ENCODE measurements at places on chromosomes 16 and 17.
A peak's percentile ranks its signal among the peaks of the same experiment; 100 is the strongest.

- no peak for DNase-seq
Observed at GRCh38 chr16:1495211-1495888, 2.2 kb downstream of the TELO2 start.

DNA sequence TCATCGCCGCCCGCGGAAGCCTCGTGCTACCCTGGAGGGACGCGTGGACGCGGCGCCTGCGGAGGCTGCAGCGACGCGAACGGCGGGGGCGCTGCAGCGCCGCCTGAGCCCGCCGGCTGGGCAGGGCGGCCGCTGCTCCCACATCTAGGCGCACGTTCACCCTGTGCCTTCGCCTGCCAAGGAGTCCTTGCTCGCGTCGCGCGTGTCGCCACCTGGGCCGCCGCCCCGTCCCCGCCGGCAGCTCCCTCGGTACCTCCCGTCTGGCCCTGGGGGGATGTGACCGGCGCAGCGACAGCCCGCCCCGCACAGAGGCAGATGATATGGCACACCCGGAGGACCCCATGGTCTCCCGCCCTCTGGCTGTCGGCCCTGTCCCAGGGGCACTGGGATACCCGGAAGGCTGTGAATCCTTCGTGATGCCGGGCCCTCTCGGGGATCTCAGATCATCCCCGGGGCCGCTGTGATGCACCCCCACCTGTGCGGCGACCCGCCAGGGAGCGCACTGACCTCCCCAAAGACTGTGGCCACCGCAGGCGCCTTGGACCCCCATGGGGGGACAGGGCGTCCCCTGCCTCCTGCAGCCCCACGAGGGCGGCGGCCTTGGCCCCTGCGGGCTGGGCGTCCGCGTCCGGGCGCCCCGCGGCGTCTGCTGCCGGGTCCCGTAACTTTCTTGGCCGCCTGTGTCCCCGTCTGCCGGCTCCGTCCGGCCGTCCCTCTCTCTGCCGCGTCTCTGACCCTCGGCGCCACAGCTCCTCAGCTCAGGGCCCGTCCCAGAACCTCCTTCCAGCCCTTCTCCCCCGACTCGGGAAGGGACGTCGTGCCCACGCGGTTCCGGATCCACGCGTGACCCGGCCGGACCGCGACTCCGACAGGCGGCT is 689 bp upstream of the TBC1D24 start:
- DNase-seq, result peak; percentile 79

DNA sequence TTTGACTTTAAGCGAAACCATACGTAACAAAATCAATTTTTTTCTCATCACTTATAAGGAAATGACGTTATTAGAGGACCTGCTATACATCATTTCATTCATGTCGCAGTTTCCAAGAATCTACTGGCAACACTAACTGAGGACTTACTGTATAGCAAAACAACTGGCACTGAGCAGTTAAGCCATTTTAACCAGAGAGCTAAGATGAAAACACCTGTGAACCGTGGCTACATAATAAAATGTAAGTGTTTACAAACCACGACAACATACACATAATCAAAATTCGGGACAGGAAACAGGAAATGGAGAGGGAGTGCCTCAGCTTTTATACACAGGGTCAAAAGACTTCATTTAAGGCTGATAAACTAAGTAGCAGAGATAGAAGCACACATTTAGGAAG is 29.5 kb downstream of the METTL16 start:
- no peak for DNase-seq

GRCh38 chr16:65376601-65377000 is 254.7 kb upstream of the CDH11 start:
- DNase-seq, result no peak

- DNase-seq, result no peak
Observed at GRCh38 chr16:56094231-56094630, 97.1 kb upstream of the GNAO1 start.

GRCh38 chr17:79201536-79202227 is 127.1 kb downstream of the ENGASE start:
- DNase-seq, result peak; percentile 88

GRCh38 chr17:36876966-36877365 is 60.3 kb upstream of the LHX1 start:
- no peak for DNase-seq

DNA sequence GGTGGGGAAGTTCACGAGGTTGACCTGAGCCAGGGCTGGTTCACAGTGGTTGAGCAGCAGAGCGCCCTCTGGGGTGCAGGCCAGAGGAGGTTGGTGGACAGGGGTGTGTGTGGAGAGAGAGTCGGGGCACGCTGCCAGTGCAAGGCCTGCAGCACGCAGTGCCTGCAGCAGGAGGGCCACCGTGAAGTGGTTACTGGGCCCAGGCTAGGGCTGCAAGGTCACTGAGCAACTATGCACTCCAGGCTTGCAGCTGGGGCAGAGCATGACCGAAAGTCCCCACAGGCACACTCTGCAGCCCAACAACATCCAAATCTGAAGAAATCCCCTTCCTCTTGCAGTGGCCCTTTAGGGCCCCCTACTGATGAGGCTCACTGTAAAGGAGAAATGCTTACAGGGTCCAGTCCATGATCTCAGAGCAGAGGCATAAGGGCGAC is 89.1 kb upstream of the NOL11 start:
- no peak for DNase-seq

DNA sequence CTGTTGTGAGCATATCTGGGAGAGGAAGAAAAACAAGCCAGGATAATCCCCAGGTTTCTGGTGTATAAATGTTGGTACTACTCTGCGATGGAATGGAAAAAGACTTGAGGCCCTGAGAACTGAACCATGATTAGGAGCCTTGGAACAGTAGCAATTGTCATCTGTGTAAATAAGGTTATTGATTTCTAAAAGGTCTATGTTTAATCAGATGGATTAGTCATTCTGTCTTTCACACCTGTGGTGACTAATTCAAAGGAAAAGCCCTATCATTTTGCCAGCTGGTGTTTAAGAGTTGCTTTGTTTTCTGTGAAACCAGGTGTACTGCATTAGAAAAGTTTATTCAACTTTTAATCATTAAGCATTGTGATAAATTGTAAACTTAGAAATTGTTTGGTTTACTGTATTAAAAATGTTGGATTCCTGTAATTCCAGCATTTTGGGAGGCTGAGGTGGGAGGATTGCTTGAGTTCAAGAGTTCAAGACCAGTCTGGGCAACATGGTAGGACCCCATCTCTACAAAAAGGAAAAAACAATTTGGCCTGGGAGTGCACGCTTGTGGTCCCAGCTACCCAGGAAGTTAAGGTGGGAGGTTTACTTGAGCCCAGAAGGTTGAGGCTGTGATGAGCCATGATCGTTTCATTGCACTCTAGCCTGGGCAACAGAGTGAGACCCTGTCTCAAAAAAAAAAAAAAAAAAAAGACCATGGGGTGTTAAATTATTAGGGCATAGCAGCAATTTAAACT is 29.0 kb upstream of the KPNB1 start:
- no peak for DNase-seq

DNA sequence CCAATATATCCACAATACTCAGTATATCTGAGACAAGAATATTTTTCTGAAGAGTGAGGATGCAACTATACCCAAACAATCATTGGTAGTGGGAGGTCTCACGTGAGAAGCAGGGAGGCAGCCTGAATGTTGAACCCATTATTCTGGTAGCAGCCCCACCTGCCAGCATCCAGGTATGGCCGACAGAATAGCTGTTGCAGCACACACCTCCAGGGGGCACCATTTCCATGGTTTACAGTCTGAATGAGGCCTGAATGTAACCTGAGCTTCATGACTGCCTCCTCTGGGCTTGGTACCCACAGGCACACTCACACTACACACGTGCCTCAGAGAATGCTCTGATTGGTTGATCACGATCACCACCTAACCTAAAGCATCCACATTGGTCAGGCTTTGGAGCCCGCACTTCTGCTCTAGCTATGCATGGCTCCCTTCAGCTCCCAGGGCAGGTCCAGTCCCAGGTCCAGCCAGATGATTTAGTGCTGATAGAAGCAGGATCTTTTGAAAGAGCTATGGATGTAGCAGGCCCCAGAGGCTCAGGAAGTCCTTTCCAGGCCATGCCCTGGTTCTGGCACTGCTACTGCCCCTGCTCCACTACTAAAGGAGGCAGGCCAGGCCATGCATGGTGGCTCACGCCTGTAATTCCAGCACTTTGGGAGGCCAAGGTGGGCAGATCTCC is 11.0 kb upstream of the CBFB start:
- peak; percentile 89 for DNase-seq

DNA sequence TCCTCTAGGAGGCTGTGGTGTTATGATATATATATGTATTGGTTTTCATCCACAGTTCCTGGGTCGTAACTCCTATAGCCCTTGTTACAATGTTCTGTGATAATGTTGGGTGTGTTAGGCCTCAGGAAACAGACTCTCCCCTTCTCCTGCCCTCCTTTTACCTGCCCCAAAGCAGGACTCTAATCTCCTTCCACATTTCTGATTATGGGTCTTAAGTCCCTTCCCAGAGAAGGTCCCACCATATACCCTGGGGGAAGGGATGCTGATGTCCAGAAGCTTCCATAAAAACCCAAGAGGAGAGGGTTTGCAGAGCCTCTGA is 450 bp upstream of the C1QBP start:
- DNase-seq, result no peak

DNA sequence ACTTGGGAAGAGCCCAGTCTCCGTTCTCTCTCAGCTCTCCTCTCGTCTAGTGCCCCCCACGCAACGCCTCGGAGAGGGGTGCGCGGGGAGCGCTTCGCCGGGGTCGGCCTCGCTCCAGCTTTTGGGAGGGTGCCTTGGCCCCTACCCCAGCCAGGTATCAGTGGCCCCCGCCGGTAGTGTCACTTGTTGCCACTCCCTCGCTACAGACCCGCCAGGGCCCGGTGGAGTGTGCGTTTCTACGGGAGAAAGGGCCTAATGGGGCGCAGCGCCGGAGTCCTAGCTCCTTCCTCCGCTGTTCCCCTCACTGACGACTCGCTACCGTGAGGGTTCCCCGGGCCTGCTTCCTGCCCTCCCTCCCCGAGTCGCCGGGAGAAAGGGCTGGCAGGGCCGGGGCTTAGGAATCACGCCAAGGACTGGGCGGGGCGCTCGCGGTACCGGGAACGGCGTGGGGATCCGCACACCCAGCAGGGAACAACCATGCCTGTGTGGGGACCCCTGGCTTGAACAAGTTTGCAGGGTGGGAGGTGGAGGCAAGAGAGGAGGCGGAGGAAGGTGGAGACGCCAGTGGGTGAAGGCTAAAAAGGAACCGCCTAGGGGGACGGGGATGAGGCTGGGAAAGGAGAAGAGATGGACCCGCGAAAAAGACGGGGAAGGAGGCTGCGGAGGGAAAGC is 997 bp upstream of the CDH11 start:
- peak; percentile 55 for DNase-seq

- DNase-seq, result no peak
Observed at GRCh38 chr17:59550703-59551102, 14.7 kb upstream of the DHX40 start.

GRCh38 chr16:2250652-2251295 is 613 bp downstream of the ECI1 start:
- DNase-seq, result no peak

DNA sequence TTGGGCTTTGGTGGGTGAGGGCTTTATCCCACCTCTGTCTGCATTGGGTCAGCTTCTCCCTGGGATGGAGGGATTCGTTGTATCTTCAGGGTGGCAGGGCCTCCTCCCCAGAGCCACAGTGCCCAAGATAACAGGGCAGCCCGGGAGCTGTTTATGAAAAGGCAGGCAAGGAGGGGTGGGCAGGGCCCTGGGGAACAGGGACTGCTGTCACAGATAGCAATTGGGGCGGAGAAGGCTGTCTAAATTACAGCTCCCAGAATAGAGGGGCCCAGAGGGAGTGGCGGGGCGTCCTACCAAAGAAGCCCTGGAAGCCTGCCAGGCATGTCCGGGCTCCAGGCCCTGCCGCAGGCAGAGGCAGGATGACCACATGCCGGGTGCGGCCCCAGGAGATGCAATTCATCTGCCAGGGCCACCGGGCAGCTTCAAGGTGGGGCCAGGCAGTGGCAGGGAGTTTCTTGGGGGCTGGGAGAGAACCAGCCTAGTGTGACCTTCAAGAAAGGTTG is 18.8 kb upstream of the PHOSPHO1 start:
- no peak for DNase-seq

DNA sequence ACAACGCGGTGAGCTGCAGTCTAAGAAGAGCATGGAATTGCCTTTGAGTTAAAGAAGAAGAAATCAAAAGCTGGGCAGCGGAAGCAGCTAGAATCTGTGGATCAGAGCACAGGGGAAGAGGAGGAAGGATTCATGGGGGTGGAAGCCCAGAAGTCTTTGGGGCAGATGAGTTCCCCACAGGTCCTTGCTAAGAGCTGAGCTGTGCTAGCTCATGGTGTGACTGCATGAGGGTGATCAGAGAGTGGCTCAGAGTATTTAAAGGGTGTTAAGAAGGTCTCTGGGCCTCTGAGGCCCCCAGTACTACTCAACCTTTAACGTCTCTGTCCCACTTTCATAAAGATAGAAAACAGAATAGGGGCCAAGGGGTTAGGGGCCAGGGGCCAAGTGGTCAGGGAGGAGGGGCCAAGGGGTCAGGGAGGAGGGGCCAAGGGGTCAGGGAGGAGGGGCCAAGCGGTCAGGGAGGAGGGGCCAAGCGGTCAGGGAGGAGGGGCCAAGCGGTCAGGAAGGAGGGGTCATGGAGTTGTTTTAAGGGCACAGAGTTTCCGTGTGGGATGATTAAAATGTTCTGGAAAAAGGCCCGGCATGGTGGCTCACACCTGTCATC is 12.0 kb upstream of the TRPV3 start:
- DNase-seq, result no peak

- DNase-seq, result no peak
Observed at GRCh38 chr16:2702871-2703745, 16.9 kb downstream of the PRSS27 start.

- DNase-seq, result no peak
Observed at GRCh38 chr17:30395398-30396022, 16.8 kb downstream of the CPD start.

- DNase-seq, result no peak
Observed at GRCh38 chr17:46059486-46059885, 60.4 kb downstream of the STH start.

DNA sequence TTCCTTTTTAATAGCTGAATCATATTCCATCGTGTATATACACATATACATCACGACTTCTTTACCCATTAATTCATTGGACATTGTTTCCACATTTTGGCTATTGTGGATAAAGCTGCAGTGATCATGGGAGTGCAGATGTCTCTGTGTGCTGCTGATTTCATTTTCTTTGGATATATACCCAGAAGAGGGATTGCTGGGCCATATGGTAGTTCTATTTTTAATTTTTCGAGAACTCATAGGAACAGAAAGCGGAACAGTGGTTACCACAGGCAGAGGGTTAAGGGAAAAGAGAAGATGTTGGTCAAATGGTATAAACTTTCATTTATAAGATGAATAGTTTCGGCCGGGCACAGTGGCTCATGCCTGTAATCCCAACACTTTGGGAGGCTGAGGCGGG is 187.4 kb upstream of the MYOCD start:
- no peak for DNase-seq

- no peak for DNase-seq
Observed at GRCh38 chr16:17171250-17172143, 299.3 kb downstream of the XYLT1 start.

GRCh38 chr17:32191306-32191705 is 49.0 kb downstream of the RHOT1 start:
- DNase-seq, result peak; percentile 40

GRCh38 chr17:64080174-64080618 is 49.7 kb downstream of the ERN1 start:
- no peak for DNase-seq
